ENCODE measurements at places on chromosomes 1 and 21. TPM values are rescaled to one million over a fixed set of nuclear protein-coding genes. Genes with fewer than 3 reads are reported as not detected.

Gene MECR
- 18.0 TPM for total RNA-seq

Gene PCP4L1
- not detected for total RNA-seq

Gene EFHD2
- total RNA-seq, result 18.7 TPM

Gene RGS16
- 0.23 TPM for total RNA-seq

Gene LRRC53
- not detected for total RNA-seq

Gene ACTA1
- total RNA-seq, result not detected

Gene TP73
- total RNA-seq, result not detected

Gene NBL1
- 103 TPM for total RNA-seq

Gene MASP2
- total RNA-seq, result not detected

Gene GJC2
- 0.60 TPM for total RNA-seq

Gene GPBP1L1
- total RNA-seq, result 44.5 TPM

Gene PRRX1
- total RNA-seq, result 73.5 TPM

Gene TSTD1
- total RNA-seq, result 37.9 TPM

Gene KCNN3
- 0.09 TPM for total RNA-seq

Gene HMGN1
- total RNA-seq, result 165 TPM

Gene NKAIN1
- total RNA-seq, result 0.35 TPM

Gene CLDN17
- not detected for total RNA-seq

Gene SMG5
- 33.3 TPM for total RNA-seq

Gene GJA4
- 0.12 TPM for total RNA-seq

Gene FLG2
- not detected for total RNA-seq

Gene ACKR1
- total RNA-seq, result 2.9 TPM

Gene SYT2
- total RNA-seq, result not detected

Gene UTS2
- not detected for total RNA-seq

Gene OR2L3
- total RNA-seq, result not detected

Gene TCEA3
- 1.5 TPM for total RNA-seq

Gene IL12RB2
- total RNA-seq, result not detected

Gene RHOU
- total RNA-seq, result 12.4 TPM

Gene ODR4
- total RNA-seq, result 6.9 TPM

Gene LCE1D
- not detected for total RNA-seq

Gene PLA2G2C
- total RNA-seq, result not detected

Gene SHE
- 0.12 TPM for total RNA-seq

Gene KCNT2
- total RNA-seq, result 8.2 TPM

Gene IL24
- total RNA-seq, result not detected

Gene KRTAP19-3
- not detected for total RNA-seq

Gene CFHR3
- not detected for total RNA-seq

Gene LAPTM5
- 0.35 TPM for total RNA-seq

Gene CLEC20A
- not detected for total RNA-seq

Gene TCHH
- not detected for total RNA-seq

Gene RALGPS2
- 26.6 TPM for total RNA-seq

Gene CYP4B1
- not detected for total RNA-seq

Gene OPTC
- not detected for total RNA-seq

Gene ETNK2
- 12.7 TPM for total RNA-seq

Gene APOBEC4
- total RNA-seq, result not detected

Gene PLXNA2
- 18.1 TPM for total RNA-seq

Gene PCNT
- 10.7 TPM for total RNA-seq

Gene OR2L5
- total RNA-seq, result not detected

Gene ATP6V1G3
- 0.23 TPM for total RNA-seq

Gene DNTTIP2
- 17.6 TPM for total RNA-seq

Gene MYOG
- total RNA-seq, result 8.9 TPM

Gene WNT4
- 1.1 TPM for total RNA-seq

Gene FHAD1
- 0.26 TPM for total RNA-seq
